ENCODE measurements at places on chromosomes 1 and 21.

GRCh38 chr1:153945131-153945794 lies 1.3 kb downstream of the DENND4B start:
- DNase-seq = no peak

- DNase-seq = no peak
Observed at GRCh38 chr1:152224093-152224492, at the start of gene HRNR. TSS of gene HRNR (minus strand) at chr1:152224193. CDS start at chr1:152223253, 940 bp downstream.

GRCh38 chr21:41664881-41665765 lies 101.7 kb downstream of the RIPK4 start:
- DNase-seq = peak; percentile 8

DNA sequence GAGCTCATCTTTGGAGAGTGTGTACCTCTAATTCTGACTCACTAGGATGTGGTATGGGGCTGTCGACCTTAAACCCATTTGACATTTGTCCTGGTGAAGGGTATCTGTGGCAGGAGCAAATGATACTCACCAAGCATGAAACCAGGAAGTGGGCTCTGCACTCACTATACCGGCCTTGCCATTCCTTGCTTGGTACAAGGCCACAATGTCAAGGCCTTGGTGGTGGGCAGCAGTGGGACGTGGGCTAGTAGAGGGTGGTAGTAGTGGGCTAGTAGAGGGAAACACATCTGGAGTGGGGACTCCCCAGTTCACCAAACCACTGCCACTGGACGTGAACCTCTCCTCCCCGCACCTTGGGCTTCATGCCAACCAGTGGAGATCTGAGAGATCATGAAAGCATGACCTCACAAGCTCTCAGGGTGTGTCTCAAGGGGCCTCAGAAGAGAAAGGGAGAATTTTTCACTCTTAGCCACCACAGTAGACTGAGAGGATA lies 11.5 kb downstream of the TNFSF4 start:
- no peak for DNase-seq

- DNase-seq = no peak
Observed at GRCh38 chr1:41822866-41823265, 95.9 kb downstream of the HIVEP3 start.

- no peak for DNase-seq
Observed at GRCh38 chr1:60732977-60733401, 349.4 kb upstream of the NFIA start.

- no peak for DNase-seq
Observed at GRCh38 chr1:196774603-196775002, at the start of gene CFHR3. TSS of gene CFHR3 (plus strand) at chr1:196774840. CDS start at chr1:196774887, 47 bp downstream.

- DNase-seq = no peak
Observed at GRCh38 chr1:212918824-212919223, 31.5 kb upstream of the VASH2 start.

DNA sequence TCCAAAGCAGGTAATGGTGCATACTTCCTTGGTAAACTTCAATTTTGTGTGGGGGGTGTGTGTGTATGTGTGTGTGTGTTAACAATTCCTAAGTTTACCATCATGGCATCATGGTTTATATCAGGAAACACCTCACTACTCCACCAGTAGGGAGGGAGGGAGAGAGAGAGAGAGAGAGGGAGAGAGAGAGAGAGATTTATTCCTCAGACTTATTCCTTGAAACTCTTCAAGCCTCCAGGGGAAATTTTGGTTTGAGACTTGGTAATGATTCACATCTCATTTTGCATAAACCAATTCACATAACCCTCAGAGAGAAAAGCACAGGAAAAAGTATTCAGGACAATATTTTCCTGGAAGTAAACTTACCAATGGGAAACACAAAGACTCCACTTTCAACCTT lies 115.0 kb downstream of the TTLL7 start:
- no peak for DNase-seq

GRCh38 chr1:59743324-59744091 lies 71.2 kb upstream of the HOOK1 start:
- DNase-seq = no peak

DNA sequence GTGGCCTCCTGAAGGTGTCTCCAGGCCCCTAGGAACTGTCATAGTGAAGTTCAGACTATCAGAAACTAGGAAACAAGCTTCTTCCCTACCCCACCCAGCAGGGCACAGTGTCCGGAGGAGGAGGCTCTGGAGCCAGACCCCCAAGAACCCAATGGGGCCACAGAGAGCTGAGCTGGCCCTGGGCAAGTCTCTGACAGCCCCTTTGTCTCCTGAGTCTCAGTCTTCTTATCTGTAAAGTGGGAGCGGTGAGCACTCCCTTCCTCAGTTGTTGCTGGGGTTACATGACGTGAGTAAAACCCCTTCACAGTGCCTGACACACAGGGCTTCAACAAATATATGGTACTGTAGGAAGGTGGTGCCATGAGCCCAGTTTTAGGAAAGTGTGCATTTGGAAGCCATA lies 675.8 kb downstream of the MATN1 start:
- no peak for DNase-seq

DNA sequence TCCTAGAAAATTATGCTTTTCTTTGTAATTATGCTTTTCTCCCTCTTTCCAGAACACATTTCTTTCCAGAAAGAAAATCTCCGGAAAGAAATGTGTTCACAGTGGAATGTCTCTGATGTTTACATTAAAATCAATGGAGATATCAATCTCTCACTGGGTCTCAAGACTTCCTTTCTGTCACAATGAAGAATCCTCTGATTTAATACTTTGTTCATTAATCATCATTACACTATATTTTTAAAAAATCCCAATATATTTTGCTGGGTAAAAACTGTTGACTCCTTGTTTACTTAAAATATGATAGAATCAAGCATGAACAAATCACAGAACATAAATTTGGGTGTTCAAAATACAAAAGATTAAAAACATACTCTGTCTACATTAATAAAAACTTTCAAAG lies 26.3 kb upstream of the TGFBR3 start:
- DNase-seq = no peak

- DNase-seq = peak; percentile 11
Observed at GRCh38 chr1:151547119-151547899, 7.2 kb downstream of the TUFT1 start.

GRCh38 chr1:193494368-193494767 lies 308.0 kb upstream of the B3GALT2 start:
- no peak for DNase-seq

GRCh38 chr1:202623075-202623474 lies 87.2 kb downstream of the SYT2 start:
- DNase-seq = no peak

- DNase-seq = no peak
Observed at GRCh38 chr1:162757476-162757875, 33.0 kb upstream of the HSD17B7 start.

DNA sequence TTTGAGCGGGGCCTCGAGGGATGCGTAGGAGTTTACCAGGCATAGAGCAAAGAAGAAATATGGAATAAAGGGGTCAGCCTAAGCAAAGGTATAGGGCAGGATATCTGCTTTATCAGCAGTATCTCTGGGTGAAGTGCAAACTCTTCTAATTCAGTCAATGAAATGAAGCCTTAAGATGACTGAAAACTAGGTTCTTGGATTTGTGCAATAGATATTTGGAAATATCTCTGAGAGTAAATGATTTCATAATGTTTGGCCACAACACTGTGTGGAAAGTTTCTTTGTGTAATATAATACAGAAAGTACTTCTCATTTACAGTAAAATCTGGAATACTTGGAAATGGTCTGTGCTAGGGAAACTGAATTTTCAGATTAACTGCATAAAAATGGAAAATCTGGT lies 26.1 kb downstream of the KCNJ15 start:
- no peak for DNase-seq

- DNase-seq = no peak
Observed at GRCh38 chr21:42056468-42056867, 14.6 kb upstream of the UMODL1 start.

DNA sequence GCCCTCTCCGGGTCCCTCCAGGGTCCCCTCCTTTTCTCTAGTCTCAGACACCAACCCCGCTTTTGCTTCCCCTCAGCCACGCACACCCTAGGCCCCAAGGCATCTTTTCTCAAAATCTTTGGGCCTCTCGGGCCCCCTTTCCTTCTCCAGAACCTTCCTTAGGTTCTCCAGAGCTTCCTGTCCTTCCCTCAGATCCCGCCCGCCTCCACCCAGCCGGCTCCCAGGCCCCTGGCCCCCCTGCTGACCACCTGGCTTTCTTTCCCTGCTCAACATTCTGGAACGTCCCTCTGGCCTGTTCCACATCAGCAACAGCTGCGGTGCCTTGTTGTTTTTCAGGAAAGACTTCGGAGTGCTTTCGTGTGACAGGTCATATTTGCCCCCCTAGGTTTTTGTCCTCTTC lies 1.2 kb downstream of the ZDHHC18 start:
- no peak for DNase-seq

- peak; percentile 36 for DNase-seq
Observed at GRCh38 chr1:101004061-101004460, 21.5 kb downstream of the DPH5 start.

GRCh38 chr1:40838980-40839942 lies 22.9 kb downstream of the CITED4 start:
- no peak for DNase-seq

GRCh38 chr1:221734187-221734586 lies 7.7 kb downstream of the DUSP10 start:
- DNase-seq = no peak

DNA sequence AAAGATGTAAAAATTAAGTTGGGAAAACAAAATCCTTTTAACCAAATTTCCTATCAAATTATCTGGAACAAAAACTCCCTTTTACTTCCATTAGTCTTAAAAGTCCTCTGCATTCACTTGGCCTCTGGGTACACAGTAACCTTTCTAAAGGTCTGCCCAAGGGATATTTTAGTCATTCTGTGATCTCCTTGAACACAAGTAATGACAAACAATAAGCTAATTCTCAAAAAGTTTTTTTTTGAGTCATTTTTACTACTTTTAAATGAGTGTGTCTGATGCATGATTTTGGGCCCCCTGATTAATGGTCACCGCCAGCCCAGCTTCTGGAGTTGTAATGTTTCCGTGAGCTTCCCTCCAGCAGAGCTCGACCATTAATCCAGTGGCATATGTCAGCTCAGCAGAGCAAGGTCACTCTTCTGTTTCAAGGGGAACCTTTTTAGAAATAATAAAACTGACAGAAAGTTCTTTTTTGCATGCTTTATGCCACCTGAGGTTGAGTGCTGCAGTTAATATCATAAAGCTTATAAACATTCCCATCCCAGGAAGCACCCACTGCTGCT lies 14.3 kb downstream of the SAMSN1 start:
- DNase-seq = peak; percentile 3

GRCh38 chr1:161719325-161719611 lies 2.1 kb upstream of the FCRLB start:
- no peak for DNase-seq

GRCh38 chr21:33019885-33020557 lies 5.7 kb upstream of the OLIG2 start:
- peak; percentile 50 for DNase-seq

- no peak for DNase-seq
Observed at GRCh38 chr1:208929575-208929974, 653.9 kb upstream of the CAMK1G start.

DNA sequence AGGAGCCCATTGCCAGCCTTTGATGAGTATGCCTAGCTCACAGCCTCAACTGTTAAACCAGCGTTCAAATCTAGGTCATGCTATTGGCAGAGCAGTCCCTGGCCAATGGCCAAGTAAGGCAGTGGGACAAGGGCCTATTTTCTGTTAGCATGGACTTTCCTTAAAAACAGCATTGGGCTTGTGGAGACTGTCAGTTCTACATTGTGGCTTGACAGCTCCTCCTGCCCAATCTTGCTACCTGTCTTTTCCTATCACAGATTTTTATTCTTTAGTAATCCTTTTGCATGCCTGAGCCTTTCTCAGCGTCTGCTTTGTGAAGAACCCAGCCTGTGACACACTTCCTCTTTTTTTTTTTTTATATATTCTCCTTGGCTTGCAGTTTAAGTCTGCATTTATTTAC lies 56.4 kb downstream of the DIP2A start:
- DNase-seq = no peak

- DNase-seq = no peak
Observed at GRCh38 chr1:177779166-177779965, 190.5 kb downstream of the SEC16B start.

- no peak for DNase-seq
Observed at GRCh38 chr1:112788561-112788960, 73.4 kb upstream of the PPM1J start.

DNA sequence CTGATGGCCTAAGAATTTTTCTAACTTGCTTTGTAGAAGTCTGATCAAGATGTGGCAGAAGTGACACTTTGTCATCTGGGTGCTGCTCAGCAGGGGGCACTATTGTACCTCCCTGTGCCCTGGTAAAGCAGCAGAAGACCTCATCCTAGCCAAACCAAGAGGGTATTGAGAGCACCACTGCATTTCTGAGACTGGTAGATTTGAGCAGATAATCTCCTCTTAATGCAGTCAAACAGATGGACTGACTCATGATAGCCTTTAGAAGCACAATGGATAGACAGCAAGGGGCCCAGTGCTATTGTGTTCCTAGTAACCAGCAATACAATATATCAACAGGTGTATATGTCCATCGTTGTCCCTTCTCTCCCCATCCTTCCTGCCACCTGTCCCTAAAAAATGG lies 5.7 kb downstream of the TPM3 start:
- no peak for DNase-seq

- DNase-seq = no peak
Observed at GRCh38 chr1:31700468-31701090, 3.2 kb downstream of the COL16A1 start.

DNA sequence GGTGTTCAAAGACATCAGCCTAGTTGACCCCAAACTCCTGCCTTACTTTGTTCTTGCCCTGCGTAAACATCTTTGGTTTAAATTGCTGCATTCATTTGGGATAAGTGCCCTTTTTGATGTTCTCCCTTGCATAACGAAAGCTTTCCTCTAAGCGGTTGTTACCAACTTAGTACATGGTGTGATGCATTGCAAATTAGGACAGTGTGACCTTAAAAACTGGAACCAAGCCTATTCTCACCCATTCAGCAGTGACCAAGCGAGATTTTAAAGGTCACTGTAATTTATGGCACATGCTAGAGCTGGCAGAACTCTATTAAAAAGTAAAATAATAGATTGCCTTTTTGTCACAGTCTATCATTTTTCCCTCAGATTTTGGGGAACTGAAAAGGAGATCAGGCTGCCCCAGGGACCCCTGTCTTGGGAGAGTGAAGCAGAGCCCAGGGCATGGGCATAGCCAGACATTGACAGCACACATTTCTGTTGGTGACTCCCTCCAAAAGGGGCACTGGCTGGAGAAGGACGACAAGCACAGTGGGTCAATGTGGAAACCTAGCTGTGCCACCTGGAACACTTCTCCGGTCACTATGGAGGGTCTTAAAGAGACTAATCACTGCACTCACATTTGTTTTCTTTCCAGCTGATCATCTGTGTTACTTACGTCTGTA lies 63.9 kb downstream of the KCNK1 start:
- DNase-seq = no peak

- DNase-seq = no peak
Observed at GRCh38 chr1:912740-913301, 10.9 kb upstream of the SAMD11 start.

GRCh38 chr21:15645830-15646229 lies 84.0 kb upstream of the USP25 start:
- no peak for DNase-seq

DNA sequence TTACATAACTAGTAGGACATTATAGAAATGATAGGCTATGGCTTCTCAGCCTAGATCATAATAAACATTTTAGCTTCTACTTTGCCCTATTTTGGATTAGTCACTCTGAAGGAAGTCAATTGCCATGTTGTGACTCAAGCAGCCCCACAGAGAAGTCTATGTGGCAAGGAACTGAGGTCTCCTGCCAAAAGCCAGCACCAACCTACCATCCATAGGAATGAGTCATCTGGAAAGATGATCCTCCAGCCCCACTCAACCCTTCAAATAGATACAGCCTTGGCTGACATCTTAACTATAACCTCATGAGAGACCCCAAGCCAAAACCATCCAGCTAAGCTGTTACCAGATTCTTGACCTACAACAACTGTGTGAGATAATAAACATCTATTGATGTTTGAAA lies 76.3 kb upstream of the BEND5 start:
- no peak for DNase-seq

All from brain (organoid and tissue), 16 donors.